SHP77 (cell line): ENCODE measurements at places on chromosomes 7 and 10.

GRCh38 chr7:135217645-135218509 lies 6.6 kb upstream of the WDR91 start:
- no peak for DNase-seq

- DNase-seq: no peak
Observed at GRCh38 chr7:130841416-130841815, 107.4 kb upstream of the KLF14 start.

DNA sequence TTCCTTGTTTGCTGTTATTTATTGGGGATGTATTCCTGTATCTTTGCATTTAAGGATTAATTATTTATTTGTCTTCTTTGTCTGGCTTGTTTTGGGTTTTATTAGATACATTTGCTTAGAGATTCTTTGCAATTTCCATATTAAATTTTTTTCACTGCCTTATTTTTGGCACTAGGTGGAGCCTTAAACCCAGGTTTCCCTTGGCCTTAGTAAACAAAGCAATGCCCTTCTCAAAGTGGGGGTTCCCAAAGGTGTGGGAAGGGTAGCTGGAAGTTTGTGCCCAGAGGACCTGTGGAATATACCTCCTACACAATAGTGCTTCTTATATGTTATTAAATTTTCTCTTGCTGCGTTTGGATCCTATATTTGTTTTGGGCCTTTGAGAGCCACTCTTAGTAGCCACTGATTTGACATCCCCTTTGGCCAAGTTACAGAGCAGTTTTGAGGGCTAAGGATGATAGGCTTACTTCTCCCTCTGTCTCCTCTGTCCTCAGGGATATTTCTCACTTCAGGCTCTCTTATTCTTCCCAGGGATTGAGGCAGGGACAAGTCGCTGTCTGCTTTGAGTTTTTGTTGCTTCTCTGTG lies 162.3 kb downstream of the ITGB1 start:
- no peak for DNase-seq

- DNase-seq: no peak
Observed at GRCh38 chr10:79166312-79166721, 97.6 kb downstream of the ZMIZ1 start.

- DNase-seq: no peak
Observed at GRCh38 chr7:80583901-80584300, 54.5 kb upstream of the CD36 start.

- DNase-seq: no peak
Observed at GRCh38 chr10:3568983-3569382, 216.0 kb downstream of the KLF6 start.

DNA sequence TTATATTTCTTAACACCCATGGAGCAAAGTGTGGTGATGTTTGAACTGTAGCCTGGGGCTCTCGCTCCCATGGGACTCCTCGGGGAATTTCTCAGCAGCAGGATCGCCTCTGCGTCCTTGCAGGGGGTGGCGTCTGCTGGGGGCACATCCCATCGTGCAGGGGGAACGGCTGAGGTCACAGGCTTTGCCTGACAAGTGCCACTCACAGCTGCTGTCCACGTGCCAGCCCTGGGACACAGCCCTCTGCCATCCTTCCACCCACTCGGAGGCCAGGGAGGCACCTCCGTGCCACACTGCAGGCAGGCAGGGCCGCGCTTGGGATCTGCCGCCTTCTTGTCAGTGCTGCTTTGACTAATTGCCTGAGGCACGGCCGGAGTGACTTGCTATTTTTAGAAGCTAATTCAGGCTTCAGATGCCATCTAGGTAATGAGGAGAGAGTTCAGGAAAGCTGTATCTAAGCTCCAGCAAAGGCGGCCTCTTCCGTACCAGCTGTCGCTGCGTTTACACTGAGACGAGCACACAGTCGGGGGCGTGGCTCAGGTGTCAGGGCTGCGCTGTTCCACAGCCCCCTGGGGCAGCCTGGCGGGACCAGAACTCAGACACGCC lies 45.7 kb downstream of the PITRM1 start:
- peak; percentile 87 for DNase-seq

- no peak for DNase-seq
Observed at GRCh38 chr10:87079106-87079836, 15.4 kb downstream of the GLUD1 start.

DNA sequence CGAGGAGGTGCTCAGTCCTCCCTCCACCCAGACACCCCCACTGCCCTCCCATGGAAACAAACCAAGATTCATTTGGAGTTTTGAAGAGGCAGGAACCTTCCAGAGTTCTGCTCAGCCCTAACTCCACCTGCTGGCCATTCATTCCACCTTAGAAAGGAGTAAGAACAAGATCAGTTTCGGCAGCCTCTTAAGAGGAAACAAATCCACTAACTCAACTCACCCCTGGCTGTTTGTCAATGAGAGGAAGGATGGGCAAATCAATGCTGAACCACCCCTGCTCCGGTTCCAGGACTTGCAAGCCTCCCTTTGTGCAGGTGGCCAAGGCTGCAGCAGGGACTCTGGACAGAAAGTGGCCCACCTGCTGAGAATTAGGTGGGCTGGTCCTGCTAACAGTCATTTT lies 26.2 kb downstream of the CCDC3 start:
- DNase-seq: no peak

DNA sequence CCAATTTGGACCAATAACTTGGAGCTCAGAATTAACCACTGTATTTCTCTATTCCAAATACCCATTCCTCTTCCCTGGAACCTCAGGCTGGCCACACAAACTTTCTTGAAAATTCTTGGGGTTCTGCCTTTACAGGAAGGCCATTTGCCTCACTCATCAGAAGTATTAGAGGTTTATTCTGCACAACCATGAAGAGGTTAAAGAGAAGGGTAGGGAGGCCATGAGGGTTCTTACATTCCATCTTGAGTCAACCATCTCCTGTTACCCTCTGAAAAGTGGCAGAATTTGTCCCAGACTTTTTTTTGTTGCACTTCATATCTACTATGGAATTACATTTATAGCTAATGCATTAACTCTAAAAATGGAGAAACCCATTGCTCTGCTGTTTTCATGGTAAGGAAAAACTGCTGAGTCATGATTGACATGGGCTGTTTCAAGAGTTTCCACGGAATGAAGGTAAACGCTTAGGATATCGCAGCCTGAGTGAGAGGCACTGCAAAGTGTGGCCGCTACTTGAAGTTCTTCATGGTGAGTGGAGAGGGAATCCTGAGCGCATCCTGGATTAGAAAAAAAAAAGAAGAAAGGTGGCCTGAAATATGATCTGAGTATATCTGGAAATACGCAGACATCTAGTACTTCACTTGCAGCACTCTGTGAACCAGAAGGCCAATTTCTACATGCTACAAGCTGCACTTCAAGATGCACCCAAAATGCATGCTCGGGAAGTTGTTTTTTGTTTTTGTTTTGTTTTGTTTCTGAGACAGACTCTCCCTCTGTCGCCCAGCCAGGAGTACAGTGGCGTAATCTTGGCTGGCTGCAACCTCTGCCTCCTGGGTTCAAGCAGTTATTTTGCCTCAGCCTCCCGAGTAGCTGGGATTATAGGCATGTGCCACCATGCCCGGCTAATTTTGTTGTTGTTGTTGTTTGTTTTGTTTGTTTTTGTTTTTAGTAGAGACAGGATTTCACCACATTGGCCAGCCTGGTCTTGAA lies 83.7 kb downstream of the KIAA1217 start:
- DNase-seq: no peak

GRCh38 chr7:131652194-131652593 lies 95.8 kb upstream of the PODXL start:
- no peak for DNase-seq

DNA sequence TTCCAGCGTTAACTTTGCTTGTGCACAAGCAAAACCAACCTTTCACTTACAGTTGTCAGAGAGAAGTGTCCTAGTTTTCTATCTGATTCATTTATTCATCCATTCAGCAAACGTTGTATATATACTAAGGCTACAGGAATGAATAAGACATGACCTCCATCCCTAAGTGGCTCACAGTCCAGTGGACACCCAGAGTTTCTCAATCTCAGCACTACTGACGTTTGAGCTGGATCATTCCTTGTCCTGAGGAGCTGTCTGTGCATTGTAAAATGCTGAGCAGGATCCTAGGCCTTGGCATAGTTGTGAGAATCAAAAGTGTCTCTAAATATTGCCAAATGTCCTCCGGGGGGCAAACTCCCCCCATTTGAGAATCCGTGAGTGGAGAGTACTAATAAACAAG lies 166.7 kb upstream of the PRKCQ start:
- DNase-seq: no peak

DNA sequence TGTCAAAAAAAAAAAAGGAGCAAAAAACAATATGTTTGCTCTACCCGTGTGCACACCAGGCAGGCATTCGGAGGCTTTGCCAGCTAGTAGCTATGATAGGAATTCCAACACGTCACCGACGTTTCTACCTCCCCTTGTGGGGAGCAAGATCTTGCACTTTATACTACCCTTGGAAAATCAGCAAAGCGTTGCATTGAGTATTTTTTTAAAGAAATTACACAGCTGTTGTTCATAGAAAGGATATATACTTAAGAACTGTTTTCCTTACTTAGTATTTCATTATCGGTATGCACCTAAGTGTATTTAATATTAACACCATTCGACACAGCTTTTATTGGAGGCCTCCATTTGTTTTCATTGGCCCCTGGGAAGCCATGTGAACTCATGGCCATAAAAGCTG lies 159.9 kb upstream of the MGMT start:
- no peak for DNase-seq

- no peak for DNase-seq
Observed at GRCh38 chr10:124357561-124357885, 61.2 kb downstream of the OAT start.

GRCh38 chr7:101545441-101546190 lies 83.5 kb downstream of the MYL10 start:
- DNase-seq: no peak

DNA sequence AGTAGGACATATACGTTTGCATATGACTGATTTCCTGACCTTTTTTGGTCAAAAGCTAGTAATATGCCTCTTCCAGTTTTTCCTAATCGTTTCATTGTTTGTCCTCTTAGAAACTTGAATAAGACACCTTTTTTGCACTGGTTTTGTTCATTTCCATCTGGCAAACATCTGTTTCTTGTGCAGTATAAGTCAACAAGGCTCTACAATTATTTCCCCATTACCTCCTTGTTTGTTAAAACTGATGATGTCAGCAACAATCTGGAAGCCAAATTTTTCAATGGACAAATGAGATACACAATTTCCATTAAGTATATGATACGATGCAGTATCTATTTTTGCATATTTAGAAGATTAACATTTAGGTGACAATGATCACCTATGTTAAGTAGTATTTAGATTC lies 148.8 kb downstream of the NRBF2 start:
- no peak for DNase-seq

DNA sequence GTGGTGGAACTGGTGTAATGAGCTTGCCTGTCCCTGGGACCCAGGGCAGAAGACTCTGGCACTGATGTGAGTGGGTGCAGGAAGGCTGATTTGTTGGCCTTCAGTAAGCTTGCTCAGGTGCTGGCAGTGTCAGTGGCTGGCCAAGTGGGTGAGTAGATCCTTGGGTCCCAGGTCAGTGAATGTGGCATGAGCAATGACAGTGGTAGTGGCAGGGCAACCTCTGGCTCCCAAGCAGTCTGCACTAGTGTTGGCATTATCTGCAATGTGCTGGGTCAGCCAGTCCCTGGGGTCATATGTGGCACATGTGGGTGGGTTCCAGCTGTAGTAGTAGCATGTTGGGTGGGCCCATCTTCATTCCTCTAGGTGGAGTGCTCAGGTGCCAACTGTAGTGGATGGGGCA lies 640.9 kb upstream of the GRM3 start:
- no peak for DNase-seq

DNA sequence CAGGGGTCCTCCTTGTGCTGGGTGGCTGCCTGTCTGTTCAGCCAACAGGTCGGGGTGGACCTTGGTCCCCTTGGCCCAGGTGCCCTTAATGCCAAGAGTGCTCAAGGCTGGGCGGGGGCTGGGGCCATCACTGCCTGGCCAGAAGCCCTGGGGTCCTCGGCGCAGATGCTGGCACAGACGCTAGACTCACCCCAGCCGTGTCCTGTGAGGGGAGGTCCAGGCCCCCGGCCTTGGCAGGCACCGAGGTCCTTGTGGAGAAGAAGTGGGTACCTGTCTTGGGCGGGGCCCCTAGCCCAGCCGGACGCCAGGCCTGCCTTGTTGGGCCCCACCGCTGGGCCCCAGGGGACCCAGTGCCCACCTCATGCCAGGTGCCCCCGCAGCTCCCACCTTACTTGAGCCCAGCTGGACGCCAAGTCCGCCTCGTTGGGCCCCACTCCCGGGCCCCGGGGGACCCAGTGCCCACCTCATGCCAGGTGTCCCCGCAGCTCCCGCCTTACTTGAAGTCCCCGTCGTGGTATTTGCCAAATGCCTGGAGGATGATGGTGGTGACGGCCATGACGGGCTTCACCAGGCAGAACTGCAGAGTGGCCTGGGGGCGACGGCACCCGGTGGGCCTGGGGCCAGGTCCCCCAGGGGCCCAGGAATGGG lies 6.5 kb downstream of the TMEM184A start:
- no peak for DNase-seq

GRCh38 chr10:83023662-83024061 lies 1115.6 kb upstream of the GHITM start:
- no peak for DNase-seq

DNA sequence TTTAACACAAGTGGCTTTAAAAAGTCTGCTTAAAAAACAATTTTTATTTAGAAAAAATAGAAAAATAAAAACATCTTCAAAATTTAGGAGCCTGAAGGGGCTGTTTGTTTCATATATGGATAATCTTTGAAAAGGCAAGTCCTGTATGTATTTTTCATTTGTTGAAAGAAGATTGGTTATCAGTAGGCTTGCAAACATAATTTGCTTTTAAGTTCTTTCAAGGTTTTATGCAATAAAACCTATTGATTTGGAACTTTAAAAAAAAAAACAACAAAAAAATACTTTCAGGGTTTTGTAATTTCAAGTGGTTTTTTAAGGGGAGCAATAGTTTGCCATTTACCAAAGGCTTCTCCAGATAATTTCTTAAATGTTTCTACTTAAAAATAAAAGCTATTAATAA lies 35.6 kb downstream of the MPLKIP start:
- no peak for DNase-seq

GRCh38 chr10:2207246-2207922 lies 470.1 kb upstream of the ADARB2 start:
- DNase-seq: no peak

- DNase-seq: no peak
Observed at GRCh38 chr10:33623669-33624068, 289.2 kb upstream of the NRP1 start.

GRCh38 chr10:99661377-99661763 lies 2.1 kb downstream of the ENTPD7 start:
- DNase-seq: no peak
